ENCODE measurements at places on chromosomes 1 and 21. TPM values are rescaled to one million over a fixed set of nuclear protein-coding genes. Genes with fewer than 3 reads are reported as not detected.

The ARHGAP30 gene
- under 0.01 TPM for total RNA-seq

The CDK18 gene
- 0.31 TPM for total RNA-seq

The DENND2D gene
- total RNA-seq: 0.40 TPM

The C8A gene
- total RNA-seq: not detected

The CD164L2 gene
- not detected for total RNA-seq
